ENCODE measurements at places on chromosomes 4 and X.

GRCh38 chr4:108168160-108168670 is 517 bp downstream of the LEF1 start:
- peak; percentile 7 for DNase-seq

- no peak for DNase-seq
Measured at GRCh38 chrX:104662694-104663093, 96.7 kb downstream of the IL1RAPL2 start.

DNA sequence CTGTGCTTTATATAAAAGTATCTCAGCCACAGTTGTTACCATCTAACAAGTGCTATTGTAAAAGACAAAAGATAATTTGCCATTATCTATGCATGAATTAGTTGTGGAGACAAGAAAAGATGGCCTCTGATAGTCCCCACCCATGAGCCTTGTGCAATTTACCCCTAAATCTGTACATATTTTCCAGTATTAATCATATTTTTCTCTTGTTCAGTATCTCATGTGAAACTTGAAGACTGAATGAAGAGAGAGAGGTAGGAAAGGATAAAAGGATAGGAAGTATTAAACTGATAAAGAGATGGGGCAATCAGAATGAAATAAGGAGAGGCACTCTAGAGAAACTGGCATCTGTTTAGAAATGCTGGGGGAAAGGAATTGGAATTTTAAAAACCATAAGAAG is 3.7 kb downstream of the MYOZ2 start:
- DNase-seq: no peak

DNA sequence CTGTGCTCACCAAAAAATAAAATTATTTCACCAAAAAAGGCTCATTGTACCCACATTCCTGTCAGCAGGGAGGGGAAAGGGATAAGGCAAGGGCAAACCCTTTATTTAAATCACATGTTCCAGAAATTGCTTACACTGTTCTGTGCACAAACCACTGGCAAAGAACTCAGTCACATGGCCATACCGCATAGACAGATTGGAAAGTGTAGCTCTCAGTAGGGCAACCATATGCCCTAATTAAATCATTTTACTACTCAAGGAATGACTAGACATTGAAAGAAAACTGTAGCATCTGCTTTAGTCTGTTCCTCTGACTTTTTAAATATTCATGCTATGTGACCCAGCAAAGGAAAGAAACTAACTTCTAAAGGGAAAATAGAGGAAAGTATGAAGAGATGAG is 119.2 kb upstream of the FAM241A start:
- no peak for DNase-seq

DNA sequence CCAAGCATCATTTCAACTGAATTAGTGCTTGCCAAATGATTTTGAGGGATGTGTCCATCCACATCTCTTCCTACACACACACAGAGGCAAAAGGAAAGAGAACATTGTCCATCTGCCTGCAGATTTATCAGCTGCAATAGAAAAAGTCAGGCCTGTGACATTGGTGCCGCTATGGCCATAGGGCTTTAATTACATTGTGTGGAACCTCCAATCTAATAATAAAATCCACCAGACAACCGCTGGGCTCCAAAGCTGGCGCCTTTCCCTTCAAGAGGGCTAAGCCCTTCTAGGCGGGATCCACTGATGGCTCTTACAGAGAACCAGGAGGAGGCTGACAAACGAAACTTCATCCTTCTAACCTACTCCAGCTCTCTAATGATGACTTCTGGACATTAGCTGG is 60.6 kb downstream of the PHOX2B start:
- DNase-seq: no peak

DNA sequence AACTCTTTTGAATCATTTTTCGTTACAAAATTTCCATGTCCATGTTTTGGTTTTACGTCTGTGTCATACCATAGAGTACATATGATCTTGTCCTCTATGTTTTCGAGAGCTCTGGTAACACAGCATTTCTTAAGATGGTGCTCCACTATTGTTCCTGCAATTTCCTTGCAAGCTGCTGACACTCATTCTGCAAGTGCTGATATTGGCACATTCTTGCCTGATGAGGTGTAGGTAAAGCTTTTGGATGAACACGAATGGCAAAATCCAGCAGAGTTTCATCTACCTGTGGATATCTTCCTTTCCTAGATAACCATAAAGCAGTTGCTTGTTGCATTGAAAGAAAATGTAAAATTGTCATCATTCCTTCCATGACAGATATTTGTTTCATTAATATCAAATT is 41.3 kb downstream of the MAGEB17 start:
- no peak for DNase-seq

DNA sequence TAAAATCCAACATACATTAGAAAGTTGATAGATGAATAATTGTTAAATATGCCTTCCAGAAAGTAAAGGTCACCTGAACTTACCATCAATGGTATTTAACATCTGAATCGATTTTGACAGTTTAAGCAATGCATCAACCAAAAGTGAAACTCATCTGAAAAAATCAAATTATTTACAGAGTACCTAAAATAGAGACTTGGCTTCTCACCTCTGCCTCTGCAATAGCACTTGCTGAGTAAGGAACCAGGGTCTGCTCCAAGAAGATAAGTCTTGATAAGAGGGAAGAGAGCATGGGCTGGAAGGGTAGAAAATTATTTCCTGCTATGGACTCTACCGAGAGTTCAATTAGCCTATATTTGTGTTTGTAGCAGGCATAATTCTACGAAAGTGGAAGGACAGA is 868.3 kb downstream of the STIM2 start:
- no peak for DNase-seq

DNA sequence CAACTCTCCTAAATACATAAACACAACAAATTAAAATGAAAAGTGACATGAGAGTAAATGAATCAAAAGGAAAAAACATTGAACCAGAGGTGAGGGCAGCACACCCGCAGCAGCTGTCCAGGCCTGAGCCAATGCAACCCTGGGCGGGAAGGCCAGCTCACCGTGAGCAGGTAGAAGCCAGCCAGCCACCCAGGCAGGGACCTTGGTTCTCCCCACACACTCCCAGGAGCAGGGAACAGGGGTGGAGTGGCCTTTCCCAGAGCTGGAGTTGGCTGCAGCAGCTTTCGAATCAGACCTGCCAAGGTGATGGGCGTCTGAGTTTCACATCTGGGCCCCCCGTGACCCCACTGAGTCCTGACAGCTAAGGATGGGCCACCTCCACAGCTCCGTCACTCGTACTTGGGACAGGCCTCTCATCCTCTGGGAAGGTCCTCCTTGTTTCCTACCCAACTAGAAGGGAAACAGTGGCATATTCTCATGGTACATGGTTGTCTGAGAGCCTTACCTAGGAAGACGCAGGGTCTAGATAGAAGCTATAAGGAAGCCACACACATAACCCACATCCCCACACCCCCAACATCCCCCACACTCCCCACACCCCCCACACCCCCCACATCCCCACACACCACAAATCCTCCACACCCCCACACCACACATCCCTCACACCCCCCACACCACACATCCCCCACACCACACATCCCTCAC is 172.2 kb downstream of the DCLK2 start:
- no peak for DNase-seq

- no peak for DNase-seq
Measured at GRCh38 chr4:77990456-77990855, 66.7 kb upstream of the FRAS1 start.

- DNase-seq: no peak
Measured at GRCh38 chr4:5568931-5569330, 139.4 kb downstream of the EVC2 start.

- DNase-seq: no peak
Measured at GRCh38 chr4:187491286-187491685, 504.3 kb upstream of the ZFP42 start.

DNA sequence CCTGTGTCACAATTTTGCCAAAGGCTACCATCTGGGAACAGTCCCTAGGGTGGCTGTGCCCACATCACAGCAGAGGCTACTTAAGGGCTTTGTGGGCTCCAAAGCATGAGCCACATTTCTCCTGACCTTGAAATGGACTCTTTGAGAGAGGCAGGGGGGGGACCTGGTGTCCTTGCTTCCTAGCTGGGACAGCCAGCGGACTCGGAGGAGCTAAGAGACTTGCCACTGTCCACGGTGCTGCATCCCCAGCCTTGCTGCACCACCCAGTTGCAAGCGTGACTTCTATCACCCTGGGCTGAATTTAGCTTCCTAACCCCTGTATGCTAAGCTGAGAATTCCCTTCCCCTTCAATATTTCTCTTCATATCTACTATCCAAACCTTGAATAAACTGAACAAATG is 99.0 kb downstream of the PHKA2 start:
- DNase-seq: no peak

GRCh38 chr4:64940698-64941097 is 531.4 kb upstream of the TECRL start:
- no peak for DNase-seq

- DNase-seq: no peak
Measured at GRCh38 chr4:97412331-97412730, 730.9 kb downstream of the STPG2 start.

DNA sequence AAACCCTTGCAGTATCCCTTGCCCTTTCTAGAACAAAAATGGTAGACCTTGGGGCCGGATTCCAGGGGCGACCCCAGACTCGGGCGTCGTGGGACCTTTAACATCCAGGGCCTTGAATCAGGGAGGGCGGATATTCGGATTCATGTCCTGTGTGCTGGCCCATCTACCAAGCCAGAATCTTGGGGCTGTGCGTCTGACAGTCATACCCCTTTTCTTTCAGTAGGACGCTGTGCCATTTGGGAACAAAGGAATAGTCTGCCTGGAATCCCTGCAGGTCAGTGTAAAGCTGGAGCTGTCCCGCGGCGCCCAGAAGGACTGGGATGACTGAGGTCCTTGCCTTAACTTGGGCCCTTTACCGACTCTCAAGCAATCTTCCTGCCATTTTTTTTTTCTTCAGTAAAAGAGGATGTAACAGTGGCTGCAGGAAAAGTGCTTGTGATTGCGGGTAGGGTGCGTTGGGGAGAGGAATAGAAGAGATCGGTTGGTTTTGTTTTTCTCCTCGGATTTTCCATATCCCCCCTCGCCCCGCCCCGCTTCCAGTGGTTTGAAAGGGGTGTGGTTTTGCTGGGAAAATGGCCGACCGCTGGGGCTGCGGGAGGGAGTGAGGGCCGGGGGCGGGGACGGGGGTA is 518 bp downstream of the ARMCX1 start:
- no peak for DNase-seq

DNA sequence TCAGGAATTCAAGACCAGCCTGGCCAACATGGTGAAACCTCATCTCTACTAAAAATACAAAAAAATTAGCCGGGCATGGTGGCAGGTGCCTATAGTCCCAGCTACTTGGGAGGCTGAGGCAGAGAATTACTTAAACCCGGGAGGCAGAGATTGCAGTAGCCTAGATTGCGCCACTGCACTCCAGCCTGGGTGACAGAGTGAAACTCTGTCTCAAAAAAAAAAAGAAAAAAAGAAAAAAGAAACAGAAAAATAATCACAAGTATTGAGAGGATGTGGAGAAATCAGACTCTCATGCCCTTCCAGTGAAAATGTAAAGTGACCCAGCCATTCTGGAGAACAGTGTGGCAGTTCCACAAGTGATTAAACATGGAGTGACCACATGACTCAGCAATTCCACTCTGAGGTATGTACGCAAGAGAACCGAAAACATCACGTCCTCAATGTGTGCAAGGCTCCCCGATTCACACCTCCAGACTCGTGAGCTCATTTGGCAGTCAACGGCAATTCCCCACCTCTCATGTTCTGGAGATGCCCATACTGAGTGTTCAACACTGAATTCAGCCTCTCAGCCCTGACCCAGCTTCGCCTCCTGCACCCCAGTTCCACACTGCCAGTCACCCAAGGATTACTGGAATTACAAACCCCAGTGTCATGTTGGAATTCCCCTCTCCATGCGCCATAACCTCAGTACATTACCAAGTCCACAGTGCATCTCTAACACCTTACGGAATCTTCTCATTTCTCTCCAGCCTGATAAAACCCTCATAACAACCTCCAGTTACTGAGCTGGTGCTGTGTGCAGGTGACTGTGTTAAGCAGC is 21.1 kb downstream of the ACOX3 start:
- no peak for DNase-seq

GRCh38 chr4:95867919-95868318 is 28.0 kb downstream of the PDHA2 start:
- no peak for DNase-seq

DNA sequence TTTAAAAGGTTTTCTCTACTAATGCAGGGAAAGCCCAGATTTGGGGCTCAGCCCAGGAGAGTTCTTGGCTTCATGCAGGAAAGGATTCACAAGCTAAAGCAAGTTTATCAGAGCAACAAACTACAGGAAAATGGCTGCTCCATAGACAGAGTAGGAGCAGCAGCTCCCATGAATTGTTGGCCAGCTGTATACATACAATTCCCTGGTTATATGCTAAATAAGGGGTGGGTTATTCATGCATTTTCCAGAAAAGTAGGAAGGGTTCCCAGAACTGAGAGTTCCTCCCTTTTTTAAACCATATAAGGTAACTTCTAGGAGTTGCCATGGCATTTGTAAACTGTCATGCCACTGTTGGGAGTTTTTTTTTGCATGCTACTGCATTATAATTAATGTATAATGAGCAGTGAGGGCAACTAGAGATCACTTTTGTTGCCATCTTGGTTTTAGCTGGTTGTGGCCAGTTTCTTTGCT is 2.6 kb downstream of the C4orf33 start:
- DNase-seq: no peak

- no peak for DNase-seq
Measured at GRCh38 chrX:49272421-49272820, 2.8 kb downstream of the PPP1R3F start.

- DNase-seq: no peak
Measured at GRCh38 chrX:66677430-66677829, 38.6 kb upstream of the EDA2R start.

DNA sequence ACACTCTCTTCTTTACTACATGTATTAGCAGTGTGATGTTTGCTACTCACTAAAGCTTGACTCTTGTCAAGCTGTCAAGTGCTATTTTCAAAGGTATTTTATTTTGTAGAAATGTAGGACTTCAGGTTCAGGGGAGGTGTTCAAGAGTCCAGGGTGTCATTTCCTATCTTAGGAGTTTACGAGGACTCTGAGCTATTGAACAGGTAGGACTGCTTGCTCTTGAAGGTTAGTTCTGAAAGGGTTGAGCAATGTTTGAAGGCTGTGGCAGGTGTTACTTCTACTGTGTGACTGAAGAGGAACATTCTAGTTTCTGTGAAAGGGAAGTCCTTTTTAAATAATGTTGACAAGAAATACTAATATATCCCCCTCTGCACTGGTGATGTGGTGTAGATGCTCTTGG is 1151.2 kb downstream of the PDHA2 start:
- no peak for DNase-seq

DNA sequence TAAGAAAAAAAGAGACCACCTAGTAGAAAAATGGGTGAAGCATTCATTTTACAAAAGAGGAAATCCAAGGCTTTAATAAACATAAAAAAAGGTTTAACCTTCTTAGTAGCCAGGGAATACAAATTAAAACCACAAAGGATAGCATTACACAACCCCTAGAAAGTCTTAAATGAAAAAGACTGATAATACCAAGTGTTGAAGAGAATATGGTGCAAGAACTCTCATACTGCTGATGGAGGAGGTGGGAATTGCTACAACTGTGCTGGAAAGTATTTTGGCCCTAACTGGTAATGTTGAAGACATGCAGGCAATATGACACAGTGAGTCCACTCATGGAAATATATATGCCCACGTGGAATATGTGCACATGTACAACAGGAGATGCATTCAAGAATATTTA is 22.5 kb downstream of the ZNF41 start:
- no peak for DNase-seq

- DNase-seq: no peak
Measured at GRCh38 chrX:65300104-65300809, 234.3 kb downstream of the LAS1L start.

GRCh38 chrX:30812326-30812725 is 76.7 kb downstream of the TAB3 start:
- no peak for DNase-seq

All from T-helper 9 cell (primary cell).